NCI-H2081 treated with DMSO at 0.1 percent for 48 hours (cell line): ENCODE measurements at places on chromosomes 2 and 18.
A peak's percentile ranks its signal among the peaks of the same experiment; 100 is the strongest.

DNA sequence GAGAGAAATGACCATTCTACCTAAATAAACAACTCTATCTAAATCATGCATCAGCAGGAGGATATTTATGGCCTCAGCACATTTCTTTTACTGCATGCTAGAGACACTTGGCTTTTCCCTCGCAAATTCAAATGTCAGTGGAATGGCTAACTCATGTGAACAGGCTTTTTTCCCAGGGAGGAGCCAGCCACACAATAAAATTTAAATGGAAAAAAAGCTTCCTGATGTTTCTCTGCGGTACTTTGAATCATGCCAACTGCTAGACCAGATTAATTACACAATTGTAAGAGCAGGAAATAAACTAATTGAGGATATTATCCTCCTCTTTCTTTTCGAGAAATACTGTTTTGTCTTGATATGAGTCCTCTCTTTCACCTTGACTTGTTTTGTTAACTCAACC, 676.3 kb downstream of the IRS1 start:
- DNase-seq = no peak

- DNase-seq = no peak
Measured at GRCh38 chr2:137802038-137802437, 162.2 kb upstream of the HNMT start.

- no peak for DNase-seq
Measured at GRCh38 chr2:100907832-100908231, 87.9 kb downstream of the NPAS2 start.

GRCh38 chr2:111946294-111947114, 48.1 kb downstream of the MERTK start:
- DNase-seq = peak; percentile 42

DNA sequence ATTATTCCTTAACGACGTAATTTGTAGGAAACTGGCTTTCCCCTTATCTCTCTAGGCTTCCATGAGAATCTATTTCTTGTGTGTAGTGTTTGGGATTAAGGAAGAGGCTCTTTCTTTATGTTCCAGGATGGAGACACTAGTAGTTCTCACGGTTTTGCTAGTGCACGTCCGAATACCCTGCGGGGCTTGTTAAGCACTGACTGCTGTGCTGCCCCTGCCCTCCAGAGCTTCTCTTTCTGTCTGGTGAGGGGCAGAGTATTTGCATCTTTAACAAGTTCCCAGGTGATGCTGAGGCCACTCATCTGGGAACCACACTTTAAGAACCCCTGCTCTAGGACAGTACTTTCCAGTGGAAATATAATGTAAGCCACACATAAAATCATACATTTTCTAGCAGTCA, 76.4 kb downstream of the SPATS2L start:
- no peak for DNase-seq

DNA sequence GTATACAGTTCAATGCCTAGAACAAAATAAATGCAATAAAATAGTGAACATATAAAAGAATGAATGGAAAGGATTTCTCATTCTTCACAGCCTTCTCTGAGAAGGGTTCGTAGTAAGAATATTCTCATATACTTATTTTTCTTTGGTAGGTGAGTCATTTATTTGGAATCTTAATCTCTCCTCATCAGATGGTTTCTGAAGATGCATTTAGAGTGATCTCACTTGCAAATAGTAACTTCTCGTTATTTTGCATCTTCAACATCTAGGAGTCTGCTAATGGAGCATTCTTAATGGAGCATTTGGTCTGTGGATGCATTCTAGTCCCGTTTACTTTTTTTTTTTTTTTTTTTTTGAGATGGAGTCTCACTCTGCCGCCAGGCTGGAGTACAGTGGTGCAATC, 3.9 kb downstream of the UBXN4 start:
- DNase-seq = no peak

GRCh38 chr2:96956211-96956610, 30.2 kb downstream of the FAM178B start:
- no peak for DNase-seq
